ENCODE measurements at places on chromosomes 4 and X.

- H3K4me1 ChIP-seq, result no peaks in the 10 kb centered on the region
- no peaks in the 10 kb centered on the region for H3K36me3 ChIP-seq
- no peak overlapping the region for H3K27ac ChIP-seq
- DNase-seq, result no peak
- H3K27me3 ChIP-seq, result peaks cover 20% of the 10 kb centered on the region
- H3K4me3 ChIP-seq, result no peak overlapping the region
Observed at GRCh38 chrX:45784590-45784989, 583.9 kb upstream of the DIPK2B start.

GRCh38 chr4:16818005-16818404, 80.4 kb downstream of the LDB2 start:
- no peak overlapping the region for H3K27ac ChIP-seq
- H3K4me1 ChIP-seq, result no peaks in the 10 kb centered on the region
- H3K4me3 ChIP-seq, result no peak overlapping the region
- H3K27me3 ChIP-seq, result no peaks in the 10 kb centered on the region
- DNase-seq, result no peak

- DNase-seq, result peak; percentile 72
- H3K36me3 ChIP-seq, result no peaks in the 10 kb centered on the region
- H3K27ac ChIP-seq, result peak overlapping the region; percentile 32
- peaks cover 70% of the 10 kb centered on the region for H3K4me1 ChIP-seq
Observed at GRCh38 chr4:40564004-40564403, 65.7 kb downstream of the RBM47 start.

DNA sequence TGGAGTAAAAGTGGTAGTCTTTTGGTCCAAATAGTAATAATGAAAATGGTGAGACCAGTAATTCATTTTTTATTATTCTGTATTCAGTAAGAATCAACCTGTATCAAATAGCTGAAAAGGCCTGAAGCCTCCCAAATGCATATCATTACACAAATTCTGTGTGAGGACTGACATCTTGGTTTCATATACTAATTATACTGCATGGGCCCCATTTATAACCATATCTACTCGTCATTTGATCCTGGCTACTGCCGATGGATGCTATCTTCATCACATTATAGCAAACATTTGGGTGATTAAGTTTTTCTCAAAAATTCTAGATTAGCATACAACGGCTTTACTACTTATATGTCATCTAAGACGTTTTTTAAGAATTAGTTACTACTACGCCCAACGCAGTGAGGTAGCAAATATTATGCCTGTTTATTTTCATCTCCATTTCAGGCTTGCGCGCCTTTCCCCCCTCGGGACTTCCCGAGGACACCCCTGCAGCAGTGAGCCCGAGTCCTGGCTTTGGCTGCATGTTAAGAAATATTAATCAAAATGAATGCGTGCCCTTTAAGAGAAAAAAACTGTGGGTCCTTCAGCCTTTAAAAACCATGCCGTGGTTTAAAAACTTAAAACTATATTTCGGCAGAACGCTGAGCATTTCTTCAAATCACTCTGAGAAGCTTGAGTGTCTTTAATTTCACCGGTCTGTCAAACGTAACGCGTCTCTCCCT, 814 bp upstream of the MMAA start:
- peak overlapping the region; percentile 97 for H3K27ac ChIP-seq
- peaks cover 4% of the 10 kb centered on the region for H3K4me1 ChIP-seq
- no peaks in the 10 kb centered on the region for H3K36me3 ChIP-seq
- H3K4me3 ChIP-seq, result peak overlapping the region; percentile 66
- peak; percentile 20 for DNase-seq

GRCh38 chr4:173253561-173253960, 80.6 kb downstream of the HMGB2 start:
- H3K4me3 ChIP-seq, result no peak overlapping the region
- no peaks in the 10 kb centered on the region for H3K36me3 ChIP-seq
- DNase-seq, result no peak

- H3K4me3 ChIP-seq, result no peak overlapping the region
- no peak for DNase-seq
- H3K36me3 ChIP-seq, result no peaks in the 10 kb centered on the region
- H3K27ac ChIP-seq, result no peak overlapping the region
- H3K4me1 ChIP-seq, result peaks cover 5% of the 10 kb centered on the region
- H3K27me3 ChIP-seq, result peaks cover under 1% of the 10 kb centered on the region
Observed at GRCh38 chr4:153160821-153161220, 43.4 kb upstream of the TRIM2 start.

DNA sequence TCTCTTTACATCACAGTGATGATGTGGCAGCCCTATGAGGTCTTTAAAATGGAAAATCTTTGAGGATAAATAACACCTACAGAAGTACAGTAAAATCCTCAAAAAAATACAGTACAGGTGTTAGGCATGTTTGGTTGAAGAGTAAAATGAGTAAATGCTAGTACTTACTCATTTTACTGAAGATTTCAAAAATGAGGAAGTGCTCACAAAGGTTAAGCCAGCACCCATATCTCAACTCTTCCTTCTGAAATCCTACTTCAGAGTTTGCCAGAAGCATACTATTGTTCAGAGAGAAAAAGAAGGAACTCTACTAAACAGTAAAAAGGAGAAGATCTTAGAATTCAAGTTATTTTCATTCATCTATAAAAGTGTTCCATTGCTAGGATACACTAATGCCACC, 130.9 kb downstream of the CBR4 start:
- H3K27me3 ChIP-seq, result no peaks in the 10 kb centered on the region
- no peak overlapping the region for H3K4me3 ChIP-seq
- H3K27ac ChIP-seq, result no peak overlapping the region
- DNase-seq, result no peak
- no peaks in the 10 kb centered on the region for H3K36me3 ChIP-seq

- no peak overlapping the region for H3K27ac ChIP-seq
- no peaks in the 10 kb centered on the region for H3K4me1 ChIP-seq
- DNase-seq, result no peak
- H3K27me3 ChIP-seq, result no peaks in the 10 kb centered on the region
- no peak overlapping the region for H3K4me3 ChIP-seq
Observed at GRCh38 chr4:78584863-78585547, 33.4 kb downstream of the ANXA3 start.

- peaks cover 18% of the 10 kb centered on the region for H3K4me1 ChIP-seq
- no peaks in the 10 kb centered on the region for H3K36me3 ChIP-seq
- no peak for DNase-seq
- peaks cover 48% of the 10 kb centered on the region for H3K27me3 ChIP-seq
- no peak overlapping the region for H3K4me3 ChIP-seq
- no peak overlapping the region for H3K27ac ChIP-seq
Observed at GRCh38 chr4:107034091-107034995, 1.8 kb downstream of the DKK2 start.

GRCh38 chr4:180688480-180688879, 1554.7 kb upstream of the TENM3 start:
- no peaks in the 10 kb centered on the region for H3K36me3 ChIP-seq
- H3K27me3 ChIP-seq, result no peaks in the 10 kb centered on the region
- DNase-seq, result no peak
- H3K27ac ChIP-seq, result no peak overlapping the region
- no peaks in the 10 kb centered on the region for H3K4me1 ChIP-seq

GRCh38 chrX:79140731-79141130, 3.8 kb upstream of the GPR174 start:
- no peaks in the 10 kb centered on the region for H3K27me3 ChIP-seq
- H3K4me1 ChIP-seq, result no peaks in the 10 kb centered on the region
- no peaks in the 10 kb centered on the region for H3K36me3 ChIP-seq
- H3K27ac ChIP-seq, result no peak overlapping the region

GRCh38 chrX:21408307-21408706, 34.1 kb downstream of the CNKSR2 start:
- H3K27ac ChIP-seq, result no peak overlapping the region
- H3K4me3 ChIP-seq, result no peak overlapping the region

GRCh38 chr4:41157009-41157408, 57.3 kb downstream of the APBB2 start:
- no peak for DNase-seq
- H3K4me1 ChIP-seq, result peaks cover 5% of the 10 kb centered on the region
- no peak overlapping the region for H3K27ac ChIP-seq
- H3K36me3 ChIP-seq, result no peaks in the 10 kb centered on the region
- H3K4me3 ChIP-seq, result no peak overlapping the region

- no peak overlapping the region for H3K4me3 ChIP-seq
- no peaks in the 10 kb centered on the region for H3K27me3 ChIP-seq
- H3K36me3 ChIP-seq, result no peaks in the 10 kb centered on the region
- no peak for DNase-seq
- no peaks in the 10 kb centered on the region for H3K4me1 ChIP-seq
- H3K27ac ChIP-seq, result no peak overlapping the region
Observed at GRCh38 chr4:177484613-177485021, 42.4 kb upstream of the AGA start.

Measured in adrenal gland (tissue), 19 donors.